Neural crest cell (in vitro differentiated cells): ENCODE measurements at places on chromosomes 2 and 18.

GRCh38 chr18:79609841-79610281, 69.7 kb upstream of the CTDP1 start:
- no peak for DNase-seq

DNA sequence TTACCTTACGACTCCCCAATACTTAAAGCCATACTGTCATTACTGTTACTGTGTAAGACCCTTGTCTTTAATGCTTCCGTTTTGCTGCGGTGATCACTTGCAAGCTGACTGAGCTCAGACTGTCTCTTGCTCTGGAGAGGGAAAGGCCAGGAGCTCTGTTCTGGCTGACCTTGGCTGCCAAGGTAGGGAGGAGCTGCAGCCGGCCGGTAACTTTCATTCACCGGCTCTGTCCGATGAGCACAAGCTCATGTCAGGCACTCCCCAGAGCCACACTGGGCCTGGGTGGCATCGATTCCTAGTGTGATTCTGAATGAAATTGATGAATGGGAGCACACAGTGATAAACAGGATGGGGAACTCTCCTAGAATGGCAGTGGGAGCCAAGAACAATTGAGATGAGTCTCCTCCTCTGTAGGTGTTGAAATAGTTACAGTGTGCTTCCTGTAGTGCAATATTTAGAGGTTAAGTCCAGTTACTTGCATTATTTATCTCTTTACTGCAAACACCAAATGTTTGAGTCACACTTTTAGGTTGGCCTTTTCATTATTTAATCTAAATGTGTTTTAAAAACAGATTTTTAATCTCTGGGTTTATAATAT, 100.9 kb downstream of the ATP9B start:
- no peak for DNase-seq

GRCh38 chr2:217886720-217887309, 116.0 kb downstream of the TNS1 start:
- DNase-seq, result peak; percentile 77

DNA sequence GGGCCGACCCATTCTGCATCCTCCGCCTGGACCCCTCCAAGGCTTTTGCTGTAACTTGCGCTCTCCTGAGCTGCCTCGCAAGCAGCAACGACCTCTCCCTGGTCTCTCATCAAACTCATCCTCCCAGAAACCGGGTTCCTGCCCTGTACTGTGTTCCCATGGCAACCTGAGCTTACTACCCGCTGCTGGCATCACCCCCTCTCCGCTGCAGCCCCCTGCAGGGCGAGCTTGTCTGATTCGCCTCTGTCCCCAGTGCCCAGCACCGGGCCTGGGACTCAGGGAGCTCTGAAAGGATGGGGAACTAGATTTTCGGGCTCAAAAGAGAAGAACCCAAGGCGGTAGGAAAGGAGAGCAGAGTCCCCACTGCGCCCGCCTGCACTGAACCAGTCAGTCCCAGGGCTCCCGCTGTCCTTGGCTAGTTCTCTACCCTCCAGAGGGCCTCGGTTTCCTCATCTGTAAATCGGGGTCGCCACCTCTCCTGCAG, 463 bp downstream of the HS1BP3 start:
- no peak for DNase-seq

DNA sequence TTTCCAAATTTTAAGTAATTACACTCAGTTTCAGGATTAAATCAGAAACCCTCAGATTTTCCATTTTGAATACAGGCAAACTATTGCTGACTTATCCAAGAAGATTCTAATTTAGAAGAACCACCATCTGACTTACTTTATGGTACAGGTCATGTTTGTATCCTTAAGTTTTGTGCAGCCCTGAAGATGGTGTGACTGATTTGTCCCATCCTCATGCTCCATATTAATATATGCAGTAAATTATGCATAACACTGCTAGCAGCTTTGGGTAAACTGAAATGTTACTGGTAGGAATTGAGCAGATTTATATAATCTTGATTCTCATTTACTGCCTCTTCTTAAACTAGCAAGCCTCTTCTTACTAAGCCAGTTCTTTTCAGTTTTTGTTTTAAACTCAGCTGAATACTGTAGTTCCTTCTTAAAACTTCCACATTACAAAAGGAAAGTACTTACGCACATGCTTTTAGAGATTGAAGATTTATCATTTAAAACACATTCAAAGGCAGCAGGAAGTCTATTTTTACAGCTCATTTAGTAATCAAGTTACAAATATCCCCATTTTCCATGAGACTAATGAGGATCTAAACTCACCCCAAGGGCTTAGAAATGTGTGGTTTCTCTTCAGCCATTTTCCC, 25.7 kb downstream of the MEX3C start:
- no peak for DNase-seq

DNA sequence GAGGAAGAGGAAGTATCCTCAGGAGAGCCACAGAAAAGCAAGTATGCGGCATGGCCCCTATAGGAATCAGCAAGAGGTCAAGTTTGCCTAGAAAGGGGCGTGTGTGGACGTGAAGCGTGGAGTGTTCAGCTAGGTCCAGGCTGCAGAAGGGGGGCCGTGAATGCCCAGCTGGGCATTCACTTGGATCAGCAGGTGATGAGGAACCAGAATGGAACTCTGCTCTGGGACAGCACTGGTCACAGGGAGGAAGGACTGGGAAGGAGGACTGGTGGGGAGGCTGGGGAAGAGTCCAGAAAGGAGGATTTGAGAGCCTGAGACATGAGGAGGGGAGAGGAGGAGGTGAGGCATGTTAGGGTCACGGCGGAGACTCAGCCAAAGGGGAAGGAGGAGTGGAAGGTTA, 19.8 kb downstream of the STAT1 start:
- no peak for DNase-seq

- no peak for DNase-seq
Observed at GRCh38 chr2:224802407-224802806, 86.2 kb upstream of the CCDC195 start.

- no peak for DNase-seq
Observed at GRCh38 chr2:191638079-191638801, 39.7 kb upstream of the NABP1 start.
